CD8-positive, alpha-beta memory T cell (primary cell): ENCODE measurements at places on chromosomes 7 and 10. TPM values are rescaled to one million over a fixed set of nuclear protein-coding genes. Genes with fewer than 3 reads are reported as not detected.

The NXPH1 gene
- total RNA-seq: not detected

The ITPRID1 gene
- not detected for total RNA-seq

The AMPH gene
- not detected for total RNA-seq

DNA sequence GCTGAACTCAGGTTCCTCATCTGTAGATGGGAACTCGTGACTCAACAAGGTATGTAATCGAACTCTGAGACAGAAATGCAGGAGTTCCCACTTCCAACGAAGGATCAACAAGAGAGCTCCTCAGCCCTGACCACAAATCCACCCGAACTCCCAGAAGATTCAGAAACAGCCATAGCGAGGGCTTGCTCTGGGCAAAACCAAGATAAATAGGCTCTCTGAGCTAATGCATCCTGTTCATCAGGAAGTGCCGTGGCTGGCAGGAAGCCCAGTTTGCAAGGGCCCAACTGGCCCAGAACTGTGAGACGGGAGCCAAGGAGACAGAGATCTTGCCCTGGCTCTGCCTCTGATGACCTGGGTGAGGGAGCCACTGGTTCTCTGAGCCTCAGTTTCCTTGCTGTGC is 141.7 kb upstream of the PFKP start:
- no peak for DNase-seq
- H3K27me3 ChIP-seq: peaks cover 8% of the 10 kb centered on the region
- no peak overlapping the region for H3K27ac ChIP-seq
- no peaks in the 10 kb centered on the region for H3K36me3 ChIP-seq
- H3K4me1 ChIP-seq: peaks cover 4% of the 10 kb centered on the region

GRCh38 chr10:86283466-86284287 is 82.9 kb downstream of the GRID1 start:
- H3K36me3 ChIP-seq: no peaks in the 10 kb centered on the region
- no peak overlapping the region for H3K27ac ChIP-seq
- no peak for DNase-seq
- H3K27me3 ChIP-seq: no peaks in the 10 kb centered on the region
- H3K4me3 ChIP-seq: no peak overlapping the region
- no peaks in the 10 kb centered on the region for H3K4me1 ChIP-seq

GRCh38 chr10:122588381-122588780 is 27.8 kb downstream of the DMBT1 start:
- no peak for DNase-seq
- no peaks in the 10 kb centered on the region for H3K4me1 ChIP-seq

GRCh38 chr10:129760416-129760815 is 203.7 kb downstream of the EBF3 start:
- no peak for DNase-seq
- no peaks in the 10 kb centered on the region for H3K36me3 ChIP-seq

DNA sequence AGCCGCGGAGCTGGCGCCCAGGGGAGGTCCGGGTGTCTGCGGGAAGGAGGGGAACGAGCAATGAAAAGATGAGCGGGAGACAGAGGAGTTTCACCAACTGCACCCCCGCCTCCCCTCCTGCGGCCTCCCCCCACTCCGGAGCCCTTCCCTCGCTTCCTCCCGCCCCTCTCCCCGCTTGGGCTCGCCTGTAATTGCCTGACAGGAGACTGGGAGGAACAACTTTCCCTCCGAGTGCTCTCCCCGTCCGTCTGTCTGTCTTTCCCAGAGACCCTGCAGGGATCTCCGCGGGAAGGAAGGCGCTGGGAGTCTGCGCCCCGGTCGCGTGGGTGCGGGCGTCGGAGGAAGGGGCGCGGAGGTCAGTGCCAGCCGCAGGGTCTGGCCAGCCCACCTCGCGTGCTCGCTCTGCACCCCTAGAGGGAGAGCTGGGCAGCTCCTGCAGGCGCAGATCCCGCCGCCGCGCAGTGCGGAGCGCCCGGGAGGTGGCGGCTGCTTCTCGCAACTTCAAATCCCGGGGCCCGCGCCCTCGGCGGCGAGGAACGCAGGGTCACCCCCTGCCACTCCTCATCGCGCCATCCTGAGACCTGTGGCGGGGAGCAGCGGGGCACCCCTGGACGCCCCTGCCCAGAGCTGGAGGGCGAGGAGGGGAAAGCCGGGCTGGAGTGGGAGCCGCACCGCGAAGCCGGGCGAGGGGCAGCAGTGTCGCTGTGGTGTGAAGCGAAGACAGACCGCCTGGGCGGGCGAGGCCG is 511 bp upstream of the NRP1 start:
- H3K27me3 ChIP-seq: peaks cover 38% of the 10 kb centered on the region
- H3K36me3 ChIP-seq: no peaks in the 10 kb centered on the region
- no peak overlapping the region for H3K4me3 ChIP-seq
- H3K4me1 ChIP-seq: peaks cover 14% of the 10 kb centered on the region
